ENCODE measurements at places on chromosomes 6 and 20. TPM values are rescaled to one million over a fixed set of nuclear protein-coding genes. Genes with fewer than 3 reads are reported as not detected.
A peak's percentile ranks its signal among the peaks of the same experiment; 100 is the strongest.

DNA sequence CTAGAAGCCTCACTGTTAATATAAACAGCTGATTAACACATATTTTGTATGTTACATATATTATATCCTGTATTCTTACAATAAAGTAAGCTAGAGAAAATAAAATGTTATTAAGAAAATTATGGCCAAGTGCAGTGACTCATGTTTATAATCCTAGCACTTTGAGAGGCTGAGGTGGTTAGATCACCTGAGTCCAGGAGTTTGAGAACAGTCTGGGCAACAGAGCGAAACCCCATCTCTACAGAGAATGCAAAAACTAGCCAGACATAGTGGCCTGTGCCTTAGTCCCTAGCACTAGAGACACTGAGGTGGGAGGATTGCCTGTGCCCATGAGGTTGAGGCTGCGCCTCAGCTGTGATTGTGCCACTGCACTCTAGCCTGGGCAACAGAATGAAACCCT, 81.9 kb downstream of the NCOA3 start:
- DNase-seq: no peak
- no peaks in the 10 kb centered on the region for H3K4me1 ChIP-seq
- no peak overlapping the region for H3K27ac ChIP-seq
- no peak overlapping the region for H3K4me3 ChIP-seq
- no peaks in the 10 kb centered on the region for H3K27me3 ChIP-seq

- no peaks in the 10 kb centered on the region for H3K27me3 ChIP-seq
- H3K4me3 ChIP-seq: no peak overlapping the region
- H3K36me3 ChIP-seq: no peaks in the 10 kb centered on the region
- no peaks in the 10 kb centered on the region for H3K4me1 ChIP-seq
- DNase-seq: no peak
These were observed 45.1 kb downstream of the KHDC1L start for GRCh38 chr6:73180076-73180738.

DNA sequence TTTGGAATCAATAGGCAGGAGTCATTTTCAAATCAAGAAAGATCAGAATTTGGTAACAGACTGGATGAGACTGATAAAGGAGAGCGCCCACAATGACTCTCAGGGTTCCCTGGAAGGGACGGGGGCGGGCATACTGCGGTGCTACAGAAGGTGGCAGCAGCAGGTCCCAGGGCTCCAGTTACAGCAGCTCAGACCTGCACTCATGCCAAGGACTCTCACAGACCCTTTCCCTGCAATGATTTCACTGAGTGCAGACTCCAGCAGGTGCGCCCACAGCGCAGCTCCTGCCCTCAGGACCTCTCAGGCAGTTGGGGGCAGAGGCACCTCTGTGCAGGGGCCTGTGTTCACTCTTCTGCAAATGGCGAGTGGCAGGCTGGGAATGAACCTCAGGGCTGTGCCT, 359.8 kb downstream of the ZFAND3 start:
- H3K4me3 ChIP-seq: no peak overlapping the region
- DNase-seq: no peak
- H3K27me3 ChIP-seq: no peaks in the 10 kb centered on the region
- no peaks in the 10 kb centered on the region for H3K36me3 ChIP-seq

GRCh38 chr6:11618533-11618932, 81.0 kb downstream of the TMEM170B start:
- H3K4me3 ChIP-seq: no peak overlapping the region
- DNase-seq: no peak
- H3K27ac ChIP-seq: no peak overlapping the region
- H3K27me3 ChIP-seq: no peaks in the 10 kb centered on the region
- no peaks in the 10 kb centered on the region for H3K36me3 ChIP-seq

GRCh38 chr6:134840086-134840867, 109.6 kb downstream of the ALDH8A1 start:
- no peak overlapping the region for H3K4me3 ChIP-seq
- H3K36me3 ChIP-seq: no peaks in the 10 kb centered on the region
- DNase-seq: no peak
- H3K27me3 ChIP-seq: no peaks in the 10 kb centered on the region
- H3K27ac ChIP-seq: no peak overlapping the region

DNA sequence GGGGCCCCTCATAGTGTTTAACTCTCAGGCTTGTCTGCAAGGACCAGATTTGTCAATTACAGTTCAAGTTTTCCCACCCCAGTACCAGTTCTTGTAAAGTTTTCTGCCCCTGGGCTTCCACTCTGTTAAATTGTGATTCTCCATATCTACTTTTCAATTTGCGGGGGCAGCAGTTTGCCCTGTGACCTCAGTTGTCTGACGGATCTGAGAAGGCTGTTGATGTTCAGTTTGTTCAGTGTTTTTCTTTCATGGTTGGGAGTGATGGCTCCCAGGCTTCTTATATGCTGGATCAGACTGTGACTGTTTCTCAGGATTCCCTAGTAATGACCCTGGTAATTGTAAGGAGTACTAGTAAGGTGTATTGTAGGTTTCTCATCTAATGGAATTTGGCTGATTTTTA, 101.0 kb upstream of the GGTLC1 start:
- H3K27ac ChIP-seq: no peak overlapping the region
- H3K36me3 ChIP-seq: no peaks in the 10 kb centered on the region
- H3K4me1 ChIP-seq: no peaks in the 10 kb centered on the region
- no peaks in the 10 kb centered on the region for H3K27me3 ChIP-seq
- H3K4me3 ChIP-seq: no peak overlapping the region
- no peak for DNase-seq

DNA sequence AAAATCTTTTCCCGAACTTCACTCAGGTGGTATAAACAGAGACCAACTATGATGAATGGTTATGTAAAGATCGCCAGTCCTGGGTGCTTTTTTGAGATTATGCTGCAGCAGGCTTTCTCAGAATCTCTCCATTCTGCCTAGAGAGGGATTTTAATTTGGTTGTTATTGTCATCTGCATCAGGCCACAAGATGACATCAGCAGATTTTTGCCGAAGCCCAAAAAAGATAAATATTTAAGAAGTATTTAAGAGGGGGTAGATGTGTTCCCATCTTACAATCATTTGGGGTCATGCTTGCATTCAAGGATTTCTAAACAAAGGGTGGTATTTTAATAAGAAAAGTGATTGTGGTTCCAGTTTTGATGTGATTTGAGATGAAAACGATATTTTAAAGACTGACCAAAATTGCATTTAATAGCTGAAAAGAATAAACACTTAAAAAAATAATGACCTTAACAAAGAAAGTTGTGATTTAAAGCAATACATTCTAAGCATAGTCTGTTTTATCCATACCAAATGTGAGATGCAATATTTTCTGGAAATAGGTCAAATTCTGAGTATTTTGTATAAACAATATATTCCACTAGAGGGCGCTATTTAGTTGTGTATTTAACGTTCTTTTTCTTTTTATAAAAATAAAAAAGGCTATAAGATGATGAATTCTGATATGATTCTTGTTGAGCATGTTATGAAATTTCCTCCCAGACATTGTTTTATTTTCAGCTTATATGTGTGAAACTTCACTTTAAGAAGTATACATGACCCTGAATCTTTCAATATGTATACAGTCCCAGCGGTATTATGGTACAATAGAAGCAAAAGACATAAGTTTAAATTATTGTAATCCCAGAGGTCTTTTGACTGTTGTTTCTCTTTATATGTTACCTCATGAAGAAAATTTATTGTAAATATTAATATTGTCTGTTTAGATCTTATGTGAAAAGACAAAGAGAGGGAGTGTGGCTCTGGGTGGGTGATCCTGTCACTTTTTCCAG, 51.0 kb upstream of the ZFP64 start:
- H3K4me1 ChIP-seq: no peaks in the 10 kb centered on the region
- peak; percentile 50 for DNase-seq

- no peaks in the 10 kb centered on the region for H3K27me3 ChIP-seq
- peaks cover 8% of the 10 kb centered on the region for H3K4me1 ChIP-seq
- DNase-seq: no peak
- no peaks in the 10 kb centered on the region for H3K36me3 ChIP-seq
- no peak overlapping the region for H3K4me3 ChIP-seq
- no peak overlapping the region for H3K27ac ChIP-seq
These were observed 132.1 kb downstream of the SAMD5 start for GRCh38 chr6:147640606-147641005.

DNA sequence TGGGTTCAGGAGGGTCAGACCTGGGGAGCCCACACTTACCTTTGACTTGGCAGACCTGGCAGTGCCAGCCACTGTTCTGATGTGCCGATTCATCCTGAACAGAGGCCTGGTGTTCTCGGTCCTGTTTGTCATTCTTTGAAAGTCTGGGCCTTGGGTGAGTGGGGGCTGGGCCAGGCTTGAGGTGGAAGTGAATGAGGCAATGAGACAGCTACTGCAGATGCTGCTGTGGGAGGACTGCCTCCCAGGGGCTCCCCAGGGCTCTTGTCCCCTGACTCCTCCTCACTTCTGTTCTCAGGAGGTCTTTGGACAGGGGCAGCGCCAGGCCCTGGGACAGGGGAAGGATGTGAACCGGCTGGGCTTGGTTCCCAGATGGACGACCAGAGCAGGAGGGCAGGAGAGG, 5.6 kb upstream of the TREML4 start:
- H3K27me3 ChIP-seq: no peaks in the 10 kb centered on the region
- no peaks in the 10 kb centered on the region for H3K4me1 ChIP-seq
- no peak overlapping the region for H3K4me3 ChIP-seq
- no peak for DNase-seq

DNA sequence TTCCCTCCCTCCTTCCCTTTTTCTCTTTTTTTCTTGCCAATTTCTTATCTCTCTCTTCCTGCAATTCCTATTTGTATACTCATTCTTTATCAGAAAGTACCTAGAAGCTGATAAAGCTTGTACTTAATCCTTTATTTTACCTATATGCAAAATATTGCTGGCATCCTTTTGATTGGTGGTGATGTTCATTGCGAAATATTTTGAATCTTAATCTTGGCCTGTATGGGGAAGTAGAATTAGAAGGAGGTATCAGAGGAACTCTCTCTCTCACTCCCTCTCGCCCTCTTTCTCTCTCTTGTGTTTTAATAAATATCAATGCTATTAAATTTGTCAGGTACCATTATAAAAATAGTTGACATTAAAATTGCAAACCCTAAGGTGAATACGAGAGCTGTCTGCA, 52.8 kb downstream of the UST start:
- no peaks in the 10 kb centered on the region for H3K36me3 ChIP-seq
- no peaks in the 10 kb centered on the region for H3K4me1 ChIP-seq
- no peak for DNase-seq
- H3K4me3 ChIP-seq: no peak overlapping the region

GRCh38 chr6:43070028-43070632, 6.0 kb upstream of the PTK7 start:
- H3K4me3 ChIP-seq: no peak overlapping the region
- no peaks in the 10 kb centered on the region for H3K27me3 ChIP-seq
- peak; percentile 72 for DNase-seq
- no peaks in the 10 kb centered on the region for H3K36me3 ChIP-seq
- H3K4me1 ChIP-seq: no peaks in the 10 kb centered on the region

- H3K4me1 ChIP-seq: 0 out of 2 replicates have a peak, but pooled peaks cover 2% of the 10 kb centered on the region
- no peaks in the 10 kb centered on the region for H3K27me3 ChIP-seq
- peaks cover 2% of the 10 kb centered on the region for H3K36me3 ChIP-seq
These were observed 438.3 kb downstream of the UTRN start for GRCh38 chr6:144723431-144723830.

DNA sequence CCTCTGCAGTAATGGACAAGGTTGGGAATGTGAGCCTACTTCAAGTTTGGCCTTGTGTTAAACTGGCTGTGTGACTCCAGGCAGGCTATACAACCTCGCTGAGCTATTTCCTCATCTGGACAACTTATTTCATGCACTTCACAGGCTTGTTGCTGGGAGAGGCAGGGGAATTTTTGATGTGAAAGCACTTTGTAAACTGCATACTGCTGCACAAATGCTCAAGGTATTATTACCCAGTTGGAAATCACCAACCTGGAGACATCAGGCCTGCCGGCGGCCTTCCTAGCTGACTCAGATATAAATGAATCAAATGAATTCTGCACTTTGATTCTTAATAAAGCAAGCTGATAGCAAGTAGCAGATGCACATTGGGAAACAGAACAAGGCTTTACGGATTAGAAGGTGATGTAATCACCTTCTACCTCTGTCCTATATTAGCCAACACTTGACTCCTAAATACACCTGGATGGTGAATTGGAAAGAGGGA, 10.1 kb downstream of the JARID2 start:
- peak overlapping the region; percentile 75 for H3K27ac ChIP-seq
- H3K36me3 ChIP-seq: no peaks in the 10 kb centered on the region
- H3K27me3 ChIP-seq: no peaks in the 10 kb centered on the region

- no peak for DNase-seq
- H3K4me3 ChIP-seq: no peak overlapping the region
- H3K4me1 ChIP-seq: peaks cover 4% of the 10 kb centered on the region
- no peaks in the 10 kb centered on the region for H3K36me3 ChIP-seq
- H3K27ac ChIP-seq: no peak overlapping the region
These were observed 159.9 kb downstream of the ID4 start for GRCh38 chr6:19997104-19997503.

DNA sequence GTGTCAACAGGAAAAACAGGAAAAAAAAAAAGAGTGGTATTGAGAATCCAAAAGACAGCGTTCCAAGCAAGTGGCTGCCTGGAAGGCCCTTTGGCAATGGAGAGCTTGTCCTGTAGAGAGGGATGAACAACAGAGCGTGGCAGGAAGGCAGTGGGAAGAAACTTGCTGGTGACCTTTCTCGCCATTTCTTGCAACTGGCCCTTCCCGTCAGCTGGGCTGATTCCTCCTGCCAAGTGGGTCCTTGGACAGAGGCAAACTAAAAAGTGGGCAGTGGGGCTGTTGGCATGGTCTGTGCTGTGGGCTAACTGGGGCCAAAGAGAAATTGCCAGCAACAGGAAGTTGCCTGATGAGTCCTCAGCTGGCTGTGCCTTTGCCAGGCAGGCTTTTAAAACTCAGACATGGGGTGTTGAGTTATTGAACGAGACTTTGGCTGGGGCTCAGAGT, 43.9 kb upstream of the CLDN20 start:
- H3K4me3 ChIP-seq: no peak overlapping the region
- H3K4me1 ChIP-seq: no peaks in the 10 kb centered on the region
- no peaks in the 10 kb centered on the region for H3K36me3 ChIP-seq
- no peak for DNase-seq
- H3K27ac ChIP-seq: no peak overlapping the region
- H3K27me3 ChIP-seq: no peaks in the 10 kb centered on the region

- peak; percentile 62 for DNase-seq
These were observed 21.9 kb downstream of the EFCAB8 start for GRCh38 chr20:32880635-32881034.

- DNase-seq: no peak
- H3K36me3 ChIP-seq: no peaks in the 10 kb centered on the region
- no peak overlapping the region for H3K27ac ChIP-seq
- no peak overlapping the region for H3K4me3 ChIP-seq
- 0 out of 2 replicates have a peak, but pooled peaks cover 6% of the 10 kb centered on the region for H3K4me1 ChIP-seq
These were observed 23.6 kb downstream of the ENPP1 start for GRCh38 chr6:131831392-131831791.

GRCh38 chr20:39264506-39265172, 302.5 kb downstream of the DHX35 start:
- H3K27me3 ChIP-seq: no peaks in the 10 kb centered on the region
- no peaks in the 10 kb centered on the region for H3K36me3 ChIP-seq
- no peak overlapping the region for H3K4me3 ChIP-seq
- H3K4me1 ChIP-seq: no peaks in the 10 kb centered on the region
- peak; percentile 85 for DNase-seq

The FAM209B gene
- not detected for total RNA-seq

The MGME1 gene
- 27.8 TPM for total RNA-seq

The LPA gene
- total RNA-seq: not detected

The CTCFL gene
- not detected for total RNA-seq

The CD83 gene
- 15.0 TPM for total RNA-seq

The COL10A1 gene
- total RNA-seq: 0.06 TPM

The MMP24 gene
- total RNA-seq: not detected
